ENCODE measurements at places on chromosomes 1 and 21.

DNA sequence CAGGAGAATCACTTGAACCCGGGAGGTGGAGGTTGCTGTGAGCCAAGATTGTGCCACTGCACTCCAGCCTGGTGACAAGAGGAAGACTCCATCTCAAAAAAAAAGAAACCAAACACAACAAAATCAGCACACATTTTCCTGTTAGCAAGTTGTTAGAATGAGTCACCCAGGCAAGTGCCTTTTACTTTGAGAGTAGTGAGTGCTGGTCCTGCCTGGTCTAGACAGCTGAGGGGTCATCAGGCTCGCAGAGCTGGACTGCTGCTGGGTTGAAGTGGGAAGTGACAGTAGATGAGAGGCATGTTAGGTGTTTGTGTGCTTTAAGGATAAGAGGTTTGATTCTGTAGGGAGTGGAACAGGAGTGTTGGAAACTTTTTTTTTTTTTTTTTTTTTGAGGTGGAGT, 31.9 kb downstream of the GNPAT start:
- H3K4me1 ChIP-seq, result no peaks in the 10 kb centered on the region
- no peak overlapping the region for H3K27ac ChIP-seq
- no peak overlapping the region for H3K4me3 ChIP-seq

- DNase-seq, result no peak
- no peaks in the 10 kb centered on the region for H3K36me3 ChIP-seq
- H3K4me1 ChIP-seq, result no peaks in the 10 kb centered on the region
- H3K27me3 ChIP-seq, result no peaks in the 10 kb centered on the region
These were observed 4.8 kb upstream of the CAMSAP2 start for GRCh38 chr1:200733907-200734306.

DNA sequence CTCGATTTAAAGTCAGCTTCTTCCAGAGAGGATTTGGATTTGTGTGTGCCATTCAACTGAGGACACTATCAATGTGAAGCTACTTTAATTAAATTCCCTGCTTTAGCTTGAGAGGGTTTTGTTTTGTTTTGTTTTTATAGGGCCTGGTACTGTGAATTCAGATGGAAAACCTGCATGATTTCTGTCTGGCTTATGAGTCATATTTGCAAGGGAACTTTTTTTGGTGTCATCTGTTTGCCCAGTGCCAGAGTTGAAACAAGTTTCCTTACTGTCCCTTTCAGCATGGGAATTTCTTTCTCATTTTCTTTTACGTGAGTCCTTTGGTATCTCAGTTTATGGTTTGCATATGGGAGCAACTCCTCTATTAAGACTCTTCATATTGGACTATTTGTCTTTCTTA, 194.6 kb downstream of the GREM2 start:
- no peaks in the 10 kb centered on the region for H3K36me3 ChIP-seq
- no peak for DNase-seq
- H3K27me3 ChIP-seq, result no peaks in the 10 kb centered on the region
- H3K27ac ChIP-seq, result no peak overlapping the region
- no peaks in the 10 kb centered on the region for H3K4me1 ChIP-seq

DNA sequence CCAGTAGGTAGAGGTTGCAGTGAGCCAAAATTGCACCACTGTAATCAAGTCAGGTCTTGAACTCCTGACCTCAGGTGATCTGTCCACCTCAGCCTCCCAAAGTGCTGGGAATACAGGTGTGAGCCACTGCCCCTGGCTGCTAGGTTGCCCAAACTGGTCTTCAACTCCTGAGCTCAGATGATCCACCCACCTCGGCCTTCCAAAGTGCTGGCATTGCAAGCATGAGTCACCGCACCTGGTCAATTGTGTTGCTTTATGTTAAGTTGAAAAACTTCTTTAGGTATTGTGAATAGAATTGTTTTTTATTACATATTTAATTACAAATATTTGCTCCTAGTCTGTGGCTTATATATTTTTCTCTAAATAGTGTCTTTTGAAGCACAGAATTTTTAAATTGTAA, 80.5 kb downstream of the PRKAB2 start:
- H3K4me1 ChIP-seq, result no peaks in the 10 kb centered on the region
- H3K4me3 ChIP-seq, result no peak overlapping the region
- DNase-seq, result no peak

DNA sequence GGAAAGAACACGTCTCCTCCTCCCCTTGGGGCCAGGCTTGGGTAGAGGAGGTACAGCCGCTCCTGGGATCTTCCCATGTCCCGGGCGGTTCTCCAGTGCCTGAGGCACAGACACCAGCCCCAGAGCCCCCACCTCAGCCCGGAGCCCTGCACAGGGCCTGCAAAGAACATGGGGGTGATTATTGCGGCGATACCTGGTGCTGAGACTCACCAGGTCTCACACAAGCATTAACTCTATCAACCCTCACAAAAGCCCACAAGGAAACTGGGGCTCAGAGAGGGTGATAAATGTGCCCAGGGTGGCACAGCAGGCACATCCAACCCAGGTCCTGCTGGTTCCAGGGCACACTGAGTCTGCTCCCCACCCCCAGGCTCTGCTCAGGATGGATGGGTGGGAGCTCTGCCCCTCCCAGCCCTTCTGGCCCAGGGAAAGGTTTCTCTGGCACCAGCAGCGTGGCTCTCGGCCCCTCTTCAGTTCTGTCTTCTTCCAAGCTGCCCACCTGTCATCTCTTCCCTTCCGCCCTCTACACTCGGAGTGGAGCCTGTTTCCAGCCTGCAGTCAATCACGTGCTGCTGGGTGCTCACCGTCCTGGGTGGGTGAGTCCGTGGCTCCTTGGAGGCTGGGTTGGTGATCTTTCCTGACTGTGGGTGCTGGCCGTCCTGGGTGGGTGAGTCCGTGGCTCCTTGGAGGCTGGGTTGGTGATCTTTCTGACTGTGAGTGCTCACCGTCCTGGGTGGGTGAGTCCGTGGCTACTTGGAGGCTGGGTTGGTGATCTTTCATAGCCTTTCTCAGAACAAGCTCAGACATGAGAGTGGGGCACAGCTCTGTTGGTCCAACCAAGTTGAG, 53.6 kb upstream of the AJAP1 start:
- H3K4me1 ChIP-seq, result peaks cover 4% of the 10 kb centered on the region
- H3K27ac ChIP-seq, result no peak overlapping the region
- no peak for DNase-seq

GRCh38 chr1:70627910-70628309, 216.8 kb downstream of the CTH start:
- no peaks in the 10 kb centered on the region for H3K36me3 ChIP-seq
- no peak overlapping the region for H3K4me3 ChIP-seq
- H3K4me1 ChIP-seq, result no peaks in the 10 kb centered on the region

DNA sequence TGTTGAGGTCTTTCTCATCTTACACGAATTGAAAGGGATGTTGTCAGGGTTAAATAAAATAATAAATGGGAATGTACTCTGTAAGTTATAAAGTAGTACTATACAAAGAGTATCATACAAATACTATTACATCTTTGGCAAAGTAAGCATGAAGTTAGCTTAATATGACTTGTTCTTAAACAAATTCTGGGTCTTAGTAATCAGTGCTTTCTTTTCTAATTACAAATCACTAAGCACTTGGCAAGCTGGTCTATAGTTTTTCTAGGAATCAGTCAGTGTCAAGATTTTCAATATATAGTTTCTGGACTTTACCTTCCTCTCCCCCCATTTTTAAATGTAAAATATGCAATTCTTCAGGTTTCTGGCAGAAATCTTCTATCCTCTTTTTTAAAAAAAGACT, 6.9 kb downstream of the LYST start:
- no peaks in the 10 kb centered on the region for H3K4me1 ChIP-seq
- DNase-seq, result no peak
- no peaks in the 10 kb centered on the region for H3K27me3 ChIP-seq

DNA sequence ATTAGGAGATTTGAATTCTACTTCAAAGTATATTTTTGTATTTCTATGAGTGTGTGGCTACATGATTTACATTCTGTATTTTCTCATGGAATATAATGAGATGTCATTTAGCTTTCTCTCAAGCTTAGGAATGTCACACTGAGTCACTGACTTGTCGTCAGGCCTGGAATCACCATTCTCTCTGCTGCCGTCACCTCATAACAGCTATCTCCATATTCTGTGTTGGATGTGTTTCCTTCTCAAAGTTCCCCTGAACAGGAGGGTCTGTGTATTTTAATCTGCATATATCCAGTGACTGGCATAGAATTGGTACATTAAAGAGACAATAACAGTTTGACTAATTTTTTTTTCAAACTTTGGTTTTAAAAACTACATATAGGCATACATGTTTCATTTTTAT, 35.9 kb downstream of the LYPLAL1 start:
- H3K27ac ChIP-seq, result no peak overlapping the region
- H3K4me3 ChIP-seq, result no peak overlapping the region
- no peaks in the 10 kb centered on the region for H3K36me3 ChIP-seq
- H3K4me1 ChIP-seq, result no peaks in the 10 kb centered on the region
- no peak for DNase-seq
- H3K27me3 ChIP-seq, result no peaks in the 10 kb centered on the region

GRCh38 chr21:45631540-45631939, 12.0 kb upstream of the PCBP3 start:
- DNase-seq, result no peak
- no peaks in the 10 kb centered on the region for H3K27me3 ChIP-seq
- no peak overlapping the region for H3K4me3 ChIP-seq
- H3K36me3 ChIP-seq, result no peaks in the 10 kb centered on the region
- no peak overlapping the region for H3K27ac ChIP-seq
- no peaks in the 10 kb centered on the region for H3K4me1 ChIP-seq

- no peaks in the 10 kb centered on the region for H3K4me1 ChIP-seq
- H3K27me3 ChIP-seq, result no peaks in the 10 kb centered on the region
- no peaks in the 10 kb centered on the region for H3K36me3 ChIP-seq
- H3K27ac ChIP-seq, result no peak overlapping the region
- H3K4me3 ChIP-seq, result no peak overlapping the region
These were observed 61.5 kb downstream of the PACC1 start for GRCh38 chr1:212353181-212353580.

DNA sequence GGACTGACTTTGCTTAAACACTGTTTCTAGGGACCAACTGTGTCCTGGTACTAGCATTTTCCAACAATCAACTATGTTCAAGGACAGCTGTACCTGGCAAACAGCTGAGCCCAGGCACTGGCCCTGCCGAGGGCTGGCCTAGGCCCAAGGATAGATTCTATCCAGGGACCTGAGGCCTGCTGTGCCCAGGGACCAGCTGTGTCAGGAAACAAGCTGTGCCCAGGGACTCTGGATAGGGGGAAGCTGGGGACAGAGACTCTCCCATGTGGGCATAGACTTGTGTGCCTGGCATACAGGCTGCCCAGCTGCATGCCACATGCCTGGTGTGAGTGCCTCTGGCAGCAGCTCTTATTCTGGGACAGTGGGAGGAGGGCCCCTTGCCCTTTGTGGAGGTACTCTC, 38.1 kb upstream of the POU3F1 start:
- H3K27me3 ChIP-seq, result no peaks in the 10 kb centered on the region
- no peak overlapping the region for H3K4me3 ChIP-seq
- H3K36me3 ChIP-seq, result no peaks in the 10 kb centered on the region
- no peak for DNase-seq
- H3K4me1 ChIP-seq, result no peaks in the 10 kb centered on the region

GRCh38 chr21:26759731-26760130, 85.5 kb downstream of the ADAMTS1 start:
- H3K27me3 ChIP-seq, result no peaks in the 10 kb centered on the region
- no peaks in the 10 kb centered on the region for H3K4me1 ChIP-seq

GRCh38 chr1:229030630-229031029, 240.3 kb upstream of the RAB4A start:
- no peak for DNase-seq
- no peaks in the 10 kb centered on the region for H3K27me3 ChIP-seq
- H3K4me1 ChIP-seq, result no peaks in the 10 kb centered on the region
- no peak overlapping the region for H3K4me3 ChIP-seq
- H3K27ac ChIP-seq, result no peak overlapping the region
- H3K36me3 ChIP-seq, result no peaks in the 10 kb centered on the region

GRCh38 chr1:87329051-87329525, 408 bp downstream of the LMO4 start:
- peak; percentile 43 for DNase-seq
- H3K36me3 ChIP-seq, result no peaks in the 10 kb centered on the region
- H3K4me1 ChIP-seq, result no peaks in the 10 kb centered on the region
- peak overlapping the region; percentile 95 for H3K27ac ChIP-seq

GRCh38 chr1:179310291-179310690, 16.7 kb downstream of the SOAT1 start:
- H3K27me3 ChIP-seq, result no peaks in the 10 kb centered on the region
- H3K4me1 ChIP-seq, result no peaks in the 10 kb centered on the region
- no peak overlapping the region for H3K27ac ChIP-seq
- DNase-seq, result no peak

- DNase-seq, result peak; percentile 40
- no peaks in the 10 kb centered on the region for H3K4me1 ChIP-seq
- no peak overlapping the region for H3K4me3 ChIP-seq
- no peak overlapping the region for H3K27ac ChIP-seq
These were observed 10.9 kb downstream of the WNT4 start for GRCh38 chr1:22131875-22132486.

GRCh38 chr1:179425186-179425585, 59.4 kb downstream of the AXDND1 start:
- no peaks in the 10 kb centered on the region for H3K27me3 ChIP-seq
- H3K27ac ChIP-seq, result no peak overlapping the region
- H3K4me3 ChIP-seq, result no peak overlapping the region
- H3K4me1 ChIP-seq, result no peaks in the 10 kb centered on the region

- no peaks in the 10 kb centered on the region for H3K27me3 ChIP-seq
- DNase-seq, result no peak
- no peaks in the 10 kb centered on the region for H3K4me1 ChIP-seq
- no peak overlapping the region for H3K4me3 ChIP-seq
- H3K27ac ChIP-seq, result no peak overlapping the region
These were observed 49.7 kb downstream of the RAP1A start for GRCh38 chr1:111669268-111669667.

DNA sequence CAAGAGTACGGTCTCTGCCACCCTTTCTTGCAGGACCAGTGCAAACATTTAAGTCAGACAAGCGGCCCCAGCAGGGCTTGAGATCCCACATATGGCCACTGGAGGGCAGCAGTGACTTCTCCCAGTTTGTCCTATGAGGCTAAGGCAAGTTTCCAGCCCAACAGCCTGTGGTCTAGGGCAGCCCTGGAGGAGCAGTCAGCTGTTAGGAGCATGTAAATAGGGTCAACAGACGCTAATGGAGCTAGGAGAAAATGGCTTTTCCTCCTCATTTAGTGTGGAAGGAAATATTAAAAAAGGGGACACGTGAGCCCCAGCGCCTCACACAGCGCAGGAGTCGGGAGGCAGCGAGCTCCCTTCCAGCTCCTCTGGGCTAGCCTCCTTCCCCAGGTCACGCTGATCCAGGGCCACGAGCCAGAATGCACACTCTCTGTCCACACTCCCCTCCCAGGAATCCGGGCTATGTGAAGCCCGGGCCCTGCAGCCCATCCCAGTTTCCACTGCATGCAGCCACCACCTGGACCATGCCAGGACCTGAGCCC, 95.6 kb downstream of the LAMC2 start:
- H3K4me1 ChIP-seq, result no peaks in the 10 kb centered on the region
- H3K36me3 ChIP-seq, result no peaks in the 10 kb centered on the region
- no peak overlapping the region for H3K4me3 ChIP-seq
- no peaks in the 10 kb centered on the region for H3K27me3 ChIP-seq
- peak overlapping the region; percentile 10 for H3K27ac ChIP-seq
